ENCODE measurements at places on chromosomes 4 and X. TPM values are rescaled to one million over a fixed set of nuclear protein-coding genes. Genes with fewer than 3 reads are reported as not detected.

Gene CT45A10
- total RNA-seq: not detected

Gene DGKK
- not detected for total RNA-seq

Gene VEGFC
- total RNA-seq: 9.9 TPM

Gene FAT1
- total RNA-seq: 521 TPM

Gene ABCG2
- total RNA-seq: 0.68 TPM

Gene CLDN22
- not detected for total RNA-seq

Gene GABRA4
- total RNA-seq: not detected

Gene TMPRSS11B
- 0.43 TPM for total RNA-seq

Gene BEX2
- total RNA-seq: 65.6 TPM

Gene TLR1
- 0.78 TPM for total RNA-seq

Gene NDUFC1
- total RNA-seq: 30.3 TPM

Gene LNX1
- 5.1 TPM for total RNA-seq

Gene MRPS18C
- 32.1 TPM for total RNA-seq

Gene KCNIP4
- 0.34 TPM for total RNA-seq

Gene ALB
- 0.28 TPM for total RNA-seq

Gene FOXP3
- total RNA-seq: 0.14 TPM

Gene GALNTL6
- total RNA-seq: under 0.01 TPM

Gene DCLK2
- not detected for total RNA-seq

Gene OTUD6A
- total RNA-seq: not detected

Gene SLC25A53
- 3.4 TPM for total RNA-seq

Gene SCML1
- 10.9 TPM for total RNA-seq

Gene CTAG2
- not detected for total RNA-seq

Measured in nasal cavity respiratory epithelium epithelial cell of viscerocranial mucosa (primary cell).